EH (cell line): ENCODE measurements at places on chromosomes 12 and 14.

DNA sequence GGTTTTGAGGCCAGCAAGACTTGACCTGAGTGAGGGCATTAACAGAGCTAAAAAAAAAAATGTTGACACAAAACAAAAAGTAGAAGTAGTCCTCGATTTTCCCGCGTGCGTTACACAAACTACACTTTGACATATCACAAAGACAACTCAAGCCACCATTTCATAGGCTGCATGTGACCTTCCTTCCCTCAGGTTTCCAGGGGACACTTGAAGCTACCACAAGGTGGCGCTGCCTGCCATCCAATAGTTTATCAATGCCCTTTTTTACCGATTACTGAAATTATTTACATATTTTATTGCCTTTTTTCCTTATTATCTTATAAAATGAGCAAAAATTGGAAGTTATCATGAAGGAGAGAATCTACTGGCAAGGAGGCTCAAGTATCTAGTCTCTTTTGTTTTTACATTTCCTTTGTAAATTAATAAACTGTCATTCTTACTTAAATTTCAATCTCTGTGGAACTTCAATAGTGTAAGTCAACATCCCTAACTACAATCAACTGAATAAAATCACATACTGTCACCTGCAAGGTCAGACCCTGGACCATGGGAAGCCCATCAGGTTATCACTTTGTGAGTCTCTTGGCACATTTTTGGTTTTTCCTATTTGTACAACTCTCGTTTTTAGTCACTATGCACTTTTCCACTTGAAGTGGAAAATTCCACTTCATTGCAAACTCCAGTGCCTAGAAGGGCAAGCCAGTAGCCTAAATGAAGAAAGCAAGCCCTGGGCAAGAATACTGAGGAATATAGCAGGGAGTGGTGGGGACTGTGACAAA, 84.6 kb upstream of the CPSF6 start:
- peak; percentile 50 for DNase-seq

DNA sequence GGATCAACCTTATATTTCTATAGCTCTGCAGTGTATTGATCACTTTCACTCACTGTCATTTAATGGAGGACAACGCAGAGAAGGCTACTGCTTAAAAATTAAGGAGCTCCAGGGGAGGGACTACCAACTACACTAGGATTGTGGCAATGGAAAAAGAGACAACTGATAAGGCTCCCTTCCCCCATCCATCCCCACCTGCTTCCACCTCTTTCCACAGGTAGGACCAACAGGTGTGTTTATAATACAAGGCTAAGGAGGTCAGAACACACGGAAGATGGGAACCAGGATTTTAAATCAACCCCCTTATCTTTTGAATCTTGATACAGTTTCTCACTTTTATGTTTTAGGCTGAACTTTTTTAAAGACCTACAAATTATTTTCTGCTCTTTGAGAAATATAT, 90.8 kb downstream of the STAB2 start:
- DNase-seq, result no peak

DNA sequence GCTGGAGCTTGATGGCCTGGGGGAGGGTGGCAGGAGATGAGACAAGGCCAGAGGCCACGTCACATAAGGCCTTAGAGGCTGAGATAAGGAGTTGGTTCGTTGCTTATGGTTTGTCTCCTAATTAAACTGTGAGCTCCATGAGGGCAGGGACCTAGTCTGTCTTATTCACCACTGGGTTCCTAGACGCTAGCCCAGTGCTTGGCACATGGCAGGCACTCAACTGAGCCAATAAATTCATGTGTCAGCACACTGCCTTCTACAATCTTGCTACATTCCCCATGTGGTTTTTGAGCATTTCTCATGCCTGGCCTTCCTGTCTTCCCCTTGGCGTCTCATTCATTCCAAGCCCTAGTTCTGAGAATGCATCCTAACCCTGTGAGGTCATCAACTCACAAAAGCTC, 92.5 kb upstream of the MED13L start:
- DNase-seq, result peak; percentile 98

DNA sequence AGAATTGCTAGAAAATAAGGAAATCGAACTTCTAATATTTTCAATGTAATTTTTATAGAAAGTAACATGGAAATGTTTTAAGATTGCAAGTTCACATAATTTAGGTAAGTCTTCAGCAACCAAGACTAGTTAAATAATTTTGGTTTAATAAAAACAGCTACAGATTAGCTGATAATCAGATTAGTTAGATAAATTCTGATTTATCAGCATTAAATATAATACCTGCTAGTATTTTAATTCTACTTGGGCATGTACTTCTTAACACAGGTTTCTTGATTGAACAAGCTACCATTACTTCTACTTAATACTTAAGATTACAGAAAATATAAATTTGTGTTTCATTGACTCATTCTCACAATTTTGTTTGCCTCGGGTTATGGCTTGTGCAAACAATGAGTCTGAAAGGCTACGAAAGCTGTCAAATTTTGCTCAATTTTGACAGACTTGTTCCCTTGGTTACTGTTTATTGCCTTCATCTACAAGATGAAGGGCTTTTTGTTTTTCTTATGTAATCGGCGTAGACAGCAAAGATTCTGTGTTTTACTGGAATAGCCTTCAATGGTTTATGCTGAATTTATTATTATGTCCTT, 116.1 kb upstream of the NUDT4 start:
- no peak for DNase-seq

DNA sequence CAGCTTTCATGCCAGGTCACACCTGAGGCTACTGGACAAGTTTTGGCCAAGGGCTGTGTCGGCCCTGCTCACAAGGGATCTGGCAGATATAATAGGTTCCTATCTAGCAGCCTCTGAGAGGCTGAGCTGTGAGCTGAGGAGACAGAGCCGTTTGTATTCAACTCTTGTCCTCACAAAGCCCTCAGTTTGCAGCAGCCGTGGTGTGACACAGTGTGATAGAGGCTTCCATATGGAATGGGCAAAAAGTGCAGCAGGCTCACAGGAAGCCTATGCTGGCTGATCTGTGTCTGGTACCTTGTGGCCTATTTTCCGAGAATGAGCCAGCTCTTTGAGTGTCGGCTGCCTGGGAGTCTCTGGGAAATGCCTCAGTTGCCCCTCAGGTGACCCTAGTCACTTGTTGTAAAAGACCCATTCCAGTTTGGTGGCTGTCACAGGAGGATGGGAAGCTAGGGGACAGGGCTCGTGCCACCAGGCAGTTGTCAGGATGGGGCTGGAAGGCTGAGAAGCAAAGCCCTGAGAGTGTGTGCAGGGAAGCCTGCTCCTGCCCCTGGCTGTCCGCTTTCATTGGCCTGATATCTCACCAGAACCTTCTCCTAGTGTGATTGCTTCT, 16.1 kb downstream of the VRTN start:
- no peak for DNase-seq

- DNase-seq, result no peak
Observed at GRCh38 chr14:94689985-94690400, 77.8 kb downstream of the SERPINA3 start.

DNA sequence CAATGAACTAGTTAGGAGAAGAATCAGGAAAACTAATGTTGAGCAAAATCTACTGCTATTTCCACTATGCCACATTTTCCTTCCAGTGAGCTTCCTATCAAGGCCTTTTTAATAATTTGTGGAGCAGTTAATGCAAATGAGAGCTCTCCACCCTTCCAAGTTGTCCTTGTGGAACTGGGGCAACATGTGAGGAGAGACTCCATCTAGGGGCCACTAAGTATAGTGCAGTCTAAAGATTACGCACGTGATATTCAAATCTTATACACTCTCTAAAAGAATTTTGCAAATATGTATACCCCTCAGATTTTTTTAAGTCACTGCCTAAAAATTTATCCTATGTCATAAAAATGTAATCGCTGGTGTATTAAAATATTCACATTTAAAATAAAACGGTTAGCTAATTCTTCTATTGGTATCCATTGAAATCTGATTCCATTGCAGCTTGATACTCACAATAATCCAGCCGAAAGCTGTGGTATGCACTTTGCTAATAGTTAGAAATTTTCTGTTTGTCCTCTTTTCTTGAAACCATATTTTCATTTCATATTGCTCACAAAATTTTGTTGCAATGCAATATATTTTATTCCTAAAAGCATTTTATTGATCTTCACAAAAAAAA, 100.1 kb downstream of the PAH start:
- peak; percentile 55 for DNase-seq

- DNase-seq, result no peak
Observed at GRCh38 chr14:83120187-83120586, 1586.5 kb upstream of the SEL1L start.

DNA sequence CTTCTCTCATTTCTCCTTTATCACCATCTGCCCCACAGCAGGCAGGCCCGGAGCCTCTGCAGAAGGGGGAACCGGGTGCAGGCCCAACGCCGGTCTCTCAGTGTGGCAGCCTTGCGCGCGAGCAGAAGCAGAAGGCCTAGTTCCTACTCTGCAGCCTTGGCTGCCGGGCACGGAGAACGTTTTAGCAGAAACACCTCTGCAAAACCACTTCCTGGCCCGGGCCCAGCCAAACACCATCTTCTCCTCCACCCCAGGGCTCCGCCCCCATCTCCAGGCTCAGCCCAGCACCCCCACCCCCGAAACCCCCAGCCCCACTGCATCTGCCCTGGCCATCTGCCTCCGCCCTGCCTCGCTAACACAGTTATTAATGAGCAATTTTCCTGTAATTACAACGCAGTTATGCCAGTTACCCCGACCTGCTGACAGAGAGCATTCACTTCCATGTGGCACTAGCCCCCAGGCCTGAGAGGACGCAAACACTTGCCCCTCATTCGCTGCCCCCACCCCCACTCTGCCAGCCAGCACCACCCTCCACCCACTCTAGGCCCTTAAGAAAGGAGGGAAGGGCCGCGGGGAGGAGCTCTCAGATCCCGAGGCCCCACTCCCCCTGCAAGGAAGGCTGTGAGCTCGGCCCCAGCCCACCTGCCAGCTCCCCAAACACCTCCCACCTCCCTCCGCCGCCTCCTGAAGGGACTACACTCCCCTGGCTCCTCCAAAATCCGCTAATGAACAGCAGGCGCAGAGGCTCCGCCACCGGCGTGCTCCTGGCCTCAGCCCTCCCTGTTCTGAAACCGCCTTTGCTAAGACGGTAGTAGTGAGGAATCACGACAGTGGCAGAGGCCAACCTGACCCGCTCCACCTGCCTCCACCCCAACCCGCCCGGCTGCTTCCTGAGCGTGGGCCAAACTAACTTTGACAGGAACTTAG, 44.7 kb upstream of the FBRSL1 start:
- no peak for DNase-seq

DNA sequence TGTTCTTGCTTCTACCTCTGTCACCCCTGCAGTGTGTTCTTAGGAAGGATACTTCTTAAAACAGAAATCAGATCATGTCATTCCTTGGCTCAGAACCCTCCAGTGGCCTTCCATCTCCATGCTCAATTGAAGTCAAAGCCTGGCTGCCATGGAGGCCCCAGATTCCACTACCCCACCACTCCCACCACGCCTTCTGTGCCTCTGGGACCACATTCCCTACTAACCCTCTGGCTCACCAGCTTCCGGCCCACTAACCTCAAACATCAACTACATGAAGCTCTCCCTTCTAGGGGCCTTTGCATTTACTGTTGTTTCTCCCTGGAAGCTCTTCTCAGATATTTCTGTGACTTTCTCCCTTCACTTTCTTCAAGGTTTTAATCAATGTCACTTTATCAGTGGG, 76.1 kb upstream of the REP15 start:
- no peak for DNase-seq

- DNase-seq, result no peak
Observed at GRCh38 chr14:33408291-33408690, 469.6 kb downstream of the NPAS3 start.

DNA sequence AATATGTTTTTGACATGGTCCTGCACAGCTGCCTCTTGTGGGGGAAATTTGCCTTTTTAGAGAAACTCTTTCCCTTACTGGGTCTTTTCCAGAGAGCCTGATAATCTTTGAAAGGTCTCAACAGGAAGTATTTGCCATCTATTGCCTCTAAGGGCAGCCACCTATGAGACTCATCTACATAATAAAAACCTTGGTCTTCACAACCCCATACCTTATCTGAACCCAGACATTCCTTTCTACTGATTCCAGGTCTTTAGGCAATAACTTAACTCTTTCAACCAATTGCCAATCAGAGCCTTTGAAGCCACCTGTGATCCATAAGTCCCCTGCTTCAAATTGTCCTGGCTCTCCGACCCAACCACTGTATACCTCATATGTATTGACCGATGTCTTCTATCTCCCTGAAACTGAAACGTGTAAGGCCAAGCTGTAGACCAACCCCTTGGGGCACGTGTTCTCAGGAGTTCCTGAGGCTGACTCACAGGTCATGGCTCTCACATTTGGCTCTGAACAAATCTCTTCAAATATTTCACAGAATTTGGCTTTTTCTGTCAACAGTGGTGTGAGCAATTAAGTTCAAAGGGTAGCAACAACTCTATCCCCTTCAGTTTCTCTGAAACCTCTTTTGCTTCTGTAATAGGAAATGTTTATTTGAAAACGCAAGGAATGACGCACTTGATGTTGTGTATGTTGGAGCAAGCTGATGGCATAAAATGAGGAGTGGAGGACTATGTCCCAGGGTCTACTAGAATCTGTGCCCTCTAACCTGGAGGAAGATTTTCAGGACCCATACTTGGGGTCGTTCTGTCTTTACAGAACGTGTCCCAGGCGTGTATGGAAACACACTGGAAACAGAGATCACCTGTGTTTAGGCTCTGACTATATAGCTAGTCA, 49.2 kb upstream of the EIF5 start:
- DNase-seq, result peak; percentile 23

GRCh38 chr12:130961921-130962451, 8.3 kb downstream of the ADGRD1 start:
- no peak for DNase-seq

DNA sequence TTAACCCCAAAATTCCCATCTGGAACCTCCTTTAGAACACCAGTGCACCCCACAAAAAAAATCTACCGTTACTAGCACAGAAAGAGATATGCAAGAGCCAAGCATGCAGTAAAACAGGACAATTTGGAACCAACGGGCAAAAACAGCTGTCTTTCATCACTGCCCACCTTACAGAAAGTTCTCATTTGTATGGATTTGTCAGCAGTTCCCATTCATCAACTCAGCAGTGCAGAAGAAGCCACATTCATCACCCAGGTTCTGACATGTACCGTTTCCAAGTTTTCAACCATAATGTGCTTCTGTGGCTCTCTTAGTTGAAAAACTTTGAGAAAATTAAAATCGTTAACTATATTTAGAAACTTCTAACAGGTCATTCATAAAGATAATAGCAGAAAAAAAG, 387.0 kb downstream of the RPS29 start:
- no peak for DNase-seq

DNA sequence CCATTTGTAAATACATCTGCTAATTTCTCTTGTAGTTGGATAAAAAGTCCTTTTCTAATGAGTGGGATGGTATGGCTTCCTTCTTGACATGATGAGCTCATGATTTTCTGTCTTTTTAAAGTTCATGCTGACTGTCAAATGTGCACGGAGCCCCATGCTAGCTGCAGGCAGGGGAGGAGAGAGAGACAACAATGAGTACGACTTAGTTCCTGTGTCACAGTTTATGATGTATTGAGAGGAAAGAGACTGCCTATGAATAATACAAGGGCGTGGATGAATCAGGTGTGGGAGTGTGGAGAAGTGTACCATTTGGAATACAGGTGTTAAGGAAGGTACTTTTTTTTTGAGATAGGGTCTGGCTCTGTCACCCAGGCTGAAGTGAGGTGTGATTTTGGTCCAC, 10.7 kb upstream of the TBC1D30 start:
- DNase-seq, result no peak
